ENCODE measurements at places on chromosomes 16 and 17.
A peak's percentile ranks its signal among the peaks of the same experiment; 100 is the strongest.

- DNase-seq = no peak
- no peak overlapping the region for H3K4me3 ChIP-seq
- no peaks in the 10 kb centered on the region for H3K36me3 ChIP-seq
- H3K27ac ChIP-seq = no peak overlapping the region
- H3K27me3 ChIP-seq = no peaks in the 10 kb centered on the region
- peaks cover 1% of the 10 kb centered on the region for H3K4me1 ChIP-seq
Measured at GRCh38 chr17:78598013-78598471, 20.8 kb upstream of the DNAH17 start.

DNA sequence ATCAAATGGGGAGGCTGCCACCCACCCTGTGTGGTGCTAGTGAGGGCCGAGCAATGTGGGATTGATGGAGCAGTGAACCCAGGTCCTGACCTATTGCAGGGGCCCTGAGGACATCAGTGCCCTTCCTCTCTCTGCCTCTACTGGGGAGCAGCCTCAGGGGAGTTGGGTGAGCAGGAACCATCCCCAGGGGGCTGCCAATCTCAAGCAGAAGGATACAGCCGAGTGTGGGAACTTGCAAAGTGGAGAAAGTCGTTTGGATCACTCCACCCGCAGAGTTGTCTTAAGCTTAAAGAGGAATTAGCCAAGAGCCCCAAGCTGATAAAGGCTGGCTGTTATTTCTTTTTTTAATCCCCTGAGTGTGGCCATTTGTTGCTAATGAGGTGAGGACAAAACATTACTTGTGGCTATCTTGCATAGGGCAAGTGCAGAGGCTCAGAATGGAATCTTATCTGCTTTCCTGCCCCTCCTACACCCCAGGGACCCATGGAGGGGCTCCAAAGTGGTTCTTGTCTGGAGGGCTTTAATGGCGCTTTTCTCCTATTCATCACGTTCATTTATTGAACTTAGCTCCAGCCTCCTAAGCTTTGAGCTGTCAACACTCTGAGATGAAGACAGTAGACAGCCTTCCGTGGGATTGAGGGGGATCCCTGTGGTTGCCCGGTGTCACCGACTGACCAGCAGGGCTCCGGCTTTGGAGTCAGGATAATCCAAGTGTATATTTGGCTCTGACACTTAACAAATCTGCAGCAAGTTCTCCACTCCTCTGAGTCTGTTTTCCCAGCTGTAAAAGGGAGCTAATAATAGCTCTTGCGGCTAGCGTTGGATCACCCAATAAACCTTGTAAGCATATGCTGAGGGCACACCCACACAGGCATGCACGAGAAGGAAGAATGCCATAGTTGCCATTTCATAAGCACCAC, 45.1 kb downstream of the MYH11 start:
- peak; percentile 41 for DNase-seq
- peaks cover 64% of the 10 kb centered on the region for H3K4me1 ChIP-seq
- H3K27me3 ChIP-seq = no peaks in the 10 kb centered on the region
- peak overlapping the region; percentile 56 for H3K4me3 ChIP-seq
- H3K36me3 ChIP-seq = peaks cover 17% of the 10 kb centered on the region

DNA sequence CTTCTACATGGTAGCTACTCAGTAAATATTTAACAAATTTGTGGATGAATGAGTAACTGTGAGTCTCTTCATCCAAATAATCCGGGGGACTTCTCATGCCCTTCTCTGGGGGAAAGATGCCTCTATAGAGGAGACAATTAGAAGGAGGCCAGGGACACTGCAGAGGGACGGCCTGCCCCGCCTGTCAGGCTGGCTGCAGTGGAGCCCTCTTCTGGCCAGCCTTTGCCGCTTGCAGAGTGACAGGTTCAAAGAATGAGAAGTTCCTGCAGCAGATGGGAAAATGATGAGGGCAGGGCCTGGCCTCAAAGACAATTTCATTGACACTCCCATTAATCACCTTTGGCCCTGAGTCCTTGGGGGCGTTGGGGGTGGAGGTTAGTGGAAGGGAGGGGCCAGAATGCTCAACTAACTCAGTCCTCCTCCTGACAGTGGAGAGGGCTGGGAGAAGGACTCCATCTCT, 339.0 kb downstream of the MAF start:
- no peak overlapping the region for H3K27ac ChIP-seq
- H3K4me3 ChIP-seq = no peak overlapping the region
- no peaks in the 10 kb centered on the region for H3K27me3 ChIP-seq
- no peaks in the 10 kb centered on the region for H3K4me1 ChIP-seq

DNA sequence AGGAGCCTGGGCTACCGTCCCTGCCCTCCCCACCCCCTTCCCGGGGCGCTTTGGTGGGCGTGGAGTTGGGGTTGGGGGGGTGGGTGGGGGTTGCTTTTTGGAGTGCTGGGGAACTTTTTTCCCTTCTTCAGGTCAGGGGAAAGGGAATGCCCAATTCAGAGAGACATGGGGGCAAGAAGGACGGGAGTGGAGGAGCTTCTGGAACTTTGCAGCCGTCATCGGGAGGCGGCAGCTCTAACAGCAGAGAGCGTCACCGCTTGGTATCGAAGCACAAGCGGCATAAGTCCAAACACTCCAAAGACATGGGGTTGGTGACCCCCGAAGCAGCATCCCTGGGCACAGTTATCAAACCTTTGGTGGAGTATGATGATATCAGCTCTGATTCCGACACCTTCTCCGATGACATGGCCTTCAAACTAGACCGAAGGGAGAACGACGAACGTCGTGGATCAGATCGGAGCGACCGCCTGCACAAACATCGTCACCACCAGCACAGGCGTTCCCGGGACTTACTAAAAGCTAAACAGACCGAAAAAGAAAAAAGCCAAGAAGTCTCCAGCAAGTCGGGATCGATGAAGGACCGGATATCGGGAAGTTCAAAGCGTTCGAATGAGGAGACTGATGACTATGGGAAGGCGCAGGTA, 762 bp downstream of the CDK12 start:
- H3K36me3 ChIP-seq = no peaks in the 10 kb centered on the region
- peaks cover 29% of the 10 kb centered on the region for H3K4me1 ChIP-seq
- DNase-seq = no peak
- peak overlapping the region; percentile 97 for H3K27ac ChIP-seq
- no peaks in the 10 kb centered on the region for H3K27me3 ChIP-seq
- H3K4me3 ChIP-seq = peak overlapping the region; percentile 99

GRCh38 chr16:30122604-30123160, 338 bp downstream of the MAPK3 start:
- peak overlapping the region; percentile 86 for H3K27ac ChIP-seq
- H3K4me1 ChIP-seq = peaks cover 26% of the 10 kb centered on the region
- no peak for DNase-seq
- H3K36me3 ChIP-seq = peaks cover 22% of the 10 kb centered on the region
- H3K4me3 ChIP-seq = peak overlapping the region; percentile 95

- H3K4me1 ChIP-seq = no peaks in the 10 kb centered on the region
- H3K27ac ChIP-seq = no peak overlapping the region
- no peaks in the 10 kb centered on the region for H3K27me3 ChIP-seq
Measured at GRCh38 chr17:78431692-78431958, 53.2 kb downstream of the PGS1 start.

GRCh38 chr17:34374457-34374856, 11.4 kb upstream of the CCL1 start:
- no peaks in the 10 kb centered on the region for H3K4me1 ChIP-seq
- no peaks in the 10 kb centered on the region for H3K36me3 ChIP-seq
- no peak for DNase-seq

DNA sequence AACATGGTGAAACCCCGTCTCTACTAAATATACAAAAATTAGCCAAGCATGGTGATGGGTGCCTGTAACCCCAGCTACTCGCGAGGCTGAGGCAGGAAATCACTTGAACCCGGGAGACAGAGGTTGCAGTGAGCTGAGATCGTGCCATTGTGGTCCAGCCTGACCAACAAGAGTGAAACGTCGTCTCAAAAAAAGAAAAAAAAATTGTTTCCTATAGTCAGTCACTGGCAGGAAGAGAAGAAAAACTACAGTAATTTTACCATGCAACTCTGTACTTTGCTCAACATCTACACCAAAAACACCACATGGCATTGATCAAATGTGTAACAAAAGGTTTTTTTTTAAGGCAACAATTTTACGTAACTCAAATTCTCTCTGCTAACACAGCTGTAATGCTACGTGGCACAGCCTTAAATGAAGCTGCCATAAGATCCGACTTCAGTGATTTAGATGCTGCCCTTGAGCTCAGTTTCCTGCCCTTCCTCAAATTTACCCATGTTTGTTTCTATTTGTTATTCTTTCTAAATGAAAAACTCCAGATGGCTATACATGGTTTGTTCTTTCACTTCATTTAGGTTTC, 40.2 kb downstream of the CNOT1 start:
- H3K27me3 ChIP-seq = no peaks in the 10 kb centered on the region
- H3K27ac ChIP-seq = no peak overlapping the region
- peaks cover 37% of the 10 kb centered on the region for H3K36me3 ChIP-seq
- no peak for DNase-seq
- no peaks in the 10 kb centered on the region for H3K4me1 ChIP-seq

DNA sequence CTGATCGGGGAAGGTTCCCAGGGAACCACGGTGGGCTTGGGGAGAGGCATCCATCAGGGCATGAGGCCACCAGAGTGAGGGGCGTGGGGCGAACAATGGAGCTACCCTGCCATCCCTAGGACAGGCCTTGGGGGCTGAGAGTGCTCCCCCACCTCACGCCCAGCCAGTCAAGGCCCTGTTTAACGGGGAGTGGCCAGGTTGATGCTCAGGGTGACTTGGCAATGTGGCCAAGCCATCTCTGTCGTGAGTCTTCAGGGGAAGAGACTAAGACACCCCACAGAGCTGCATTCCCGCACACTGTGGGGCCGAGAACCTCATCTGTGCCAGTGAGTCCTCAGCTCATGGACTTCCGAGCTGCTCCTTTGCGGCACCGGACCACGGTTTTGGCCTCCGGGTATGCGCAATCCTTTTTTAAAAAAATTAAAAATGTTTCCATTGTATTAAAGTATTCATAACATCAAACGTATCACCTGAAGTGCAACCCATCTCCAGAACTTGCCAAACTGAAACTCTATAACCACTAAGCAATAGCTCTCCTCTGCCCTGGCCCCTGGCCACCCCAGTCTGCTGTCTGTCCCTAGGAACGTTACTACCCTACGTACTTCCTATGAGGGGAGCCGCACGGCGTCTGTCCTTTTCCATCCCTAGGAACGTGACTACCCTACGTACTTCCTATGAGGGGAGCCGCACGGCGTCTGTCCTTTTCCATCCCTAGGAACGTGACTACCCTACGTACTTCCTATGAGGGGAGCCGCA, 71.8 kb upstream of the DOC2B start:
- no peak overlapping the region for H3K27ac ChIP-seq
- H3K36me3 ChIP-seq = no peaks in the 10 kb centered on the region
- no peaks in the 10 kb centered on the region for H3K27me3 ChIP-seq
- no peak overlapping the region for H3K4me3 ChIP-seq
- H3K4me1 ChIP-seq = no peaks in the 10 kb centered on the region
- no peak for DNase-seq

- H3K36me3 ChIP-seq = no peaks in the 10 kb centered on the region
- DNase-seq = peak; percentile 16
- H3K27me3 ChIP-seq = no peaks in the 10 kb centered on the region
- H3K4me1 ChIP-seq = no peaks in the 10 kb centered on the region
- no peak overlapping the region for H3K27ac ChIP-seq
Measured at GRCh38 chr17:58666858-58667267, 25.0 kb downstream of the TEX14 start.

DNA sequence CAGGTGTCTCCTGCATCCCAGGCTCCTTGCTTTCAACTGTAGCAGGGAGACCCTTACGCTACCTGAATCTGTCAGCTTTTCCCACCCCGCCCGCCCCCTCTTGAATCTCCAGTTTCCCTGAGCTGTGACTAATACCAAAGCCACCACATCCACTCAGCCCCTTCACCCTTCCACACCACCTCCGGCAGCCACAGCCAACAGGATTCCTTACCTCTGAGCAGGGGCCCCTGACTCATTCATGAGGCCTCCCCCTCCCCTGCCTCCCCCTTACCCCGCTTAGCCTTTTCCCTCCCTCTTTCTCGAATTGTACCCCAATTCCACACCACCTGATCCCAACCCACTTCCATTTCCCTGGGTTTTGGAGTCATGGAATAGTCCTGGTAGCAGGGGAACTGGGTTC, 2.3 kb downstream of the STX1B start:
- no peaks in the 10 kb centered on the region for H3K27me3 ChIP-seq
- no peak overlapping the region for H3K27ac ChIP-seq
- DNase-seq = no peak
- H3K36me3 ChIP-seq = no peaks in the 10 kb centered on the region
- no peaks in the 10 kb centered on the region for H3K4me1 ChIP-seq
- no peak overlapping the region for H3K4me3 ChIP-seq

GRCh38 chr17:31475378-31476162, 84.1 kb downstream of the RAB11FIP4 start:
- no peak overlapping the region for H3K4me3 ChIP-seq
- H3K27ac ChIP-seq = no peak overlapping the region
- DNase-seq = no peak
- no peaks in the 10 kb centered on the region for H3K27me3 ChIP-seq
- no peaks in the 10 kb centered on the region for H3K4me1 ChIP-seq

Measured in thoracic aorta (tissue), 2 donors.